ENCODE measurements at places on chromosomes 11 and 22.

DNA sequence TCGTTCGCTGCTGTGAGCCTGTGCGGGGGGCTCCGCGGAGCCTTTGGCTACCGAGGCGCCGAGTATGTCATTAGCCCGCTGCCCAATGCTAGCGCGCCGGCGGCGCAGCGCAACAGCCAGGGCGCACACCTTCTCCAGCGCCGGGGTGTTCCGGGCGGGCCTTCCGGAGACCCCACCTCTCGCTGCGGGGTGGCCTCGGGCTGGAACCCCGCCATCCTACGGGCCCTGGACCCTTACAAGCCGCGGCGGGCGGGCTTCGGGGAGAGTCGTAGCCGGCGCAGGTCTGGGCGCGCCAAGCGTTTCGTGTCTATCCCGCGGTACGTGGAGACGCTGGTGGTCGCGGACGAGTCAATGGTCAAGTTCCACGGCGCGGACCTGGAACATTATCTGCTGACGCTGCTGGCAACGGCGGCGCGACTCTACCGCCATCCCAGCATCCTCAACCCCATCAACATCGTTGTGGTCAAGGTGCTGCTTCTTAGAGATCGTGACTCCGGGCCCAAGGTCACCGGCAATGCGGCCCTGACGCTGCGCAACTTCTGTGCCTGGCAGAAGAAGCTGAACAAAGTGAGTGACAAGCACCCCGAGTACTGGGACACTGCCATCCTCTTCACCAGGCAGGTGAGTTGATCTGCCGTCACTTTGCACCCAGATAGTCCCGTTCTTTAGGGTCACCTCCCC lies 1.0 kb downstream of the ADAMTS15 start:
- DNase-seq, result no peak

DNA sequence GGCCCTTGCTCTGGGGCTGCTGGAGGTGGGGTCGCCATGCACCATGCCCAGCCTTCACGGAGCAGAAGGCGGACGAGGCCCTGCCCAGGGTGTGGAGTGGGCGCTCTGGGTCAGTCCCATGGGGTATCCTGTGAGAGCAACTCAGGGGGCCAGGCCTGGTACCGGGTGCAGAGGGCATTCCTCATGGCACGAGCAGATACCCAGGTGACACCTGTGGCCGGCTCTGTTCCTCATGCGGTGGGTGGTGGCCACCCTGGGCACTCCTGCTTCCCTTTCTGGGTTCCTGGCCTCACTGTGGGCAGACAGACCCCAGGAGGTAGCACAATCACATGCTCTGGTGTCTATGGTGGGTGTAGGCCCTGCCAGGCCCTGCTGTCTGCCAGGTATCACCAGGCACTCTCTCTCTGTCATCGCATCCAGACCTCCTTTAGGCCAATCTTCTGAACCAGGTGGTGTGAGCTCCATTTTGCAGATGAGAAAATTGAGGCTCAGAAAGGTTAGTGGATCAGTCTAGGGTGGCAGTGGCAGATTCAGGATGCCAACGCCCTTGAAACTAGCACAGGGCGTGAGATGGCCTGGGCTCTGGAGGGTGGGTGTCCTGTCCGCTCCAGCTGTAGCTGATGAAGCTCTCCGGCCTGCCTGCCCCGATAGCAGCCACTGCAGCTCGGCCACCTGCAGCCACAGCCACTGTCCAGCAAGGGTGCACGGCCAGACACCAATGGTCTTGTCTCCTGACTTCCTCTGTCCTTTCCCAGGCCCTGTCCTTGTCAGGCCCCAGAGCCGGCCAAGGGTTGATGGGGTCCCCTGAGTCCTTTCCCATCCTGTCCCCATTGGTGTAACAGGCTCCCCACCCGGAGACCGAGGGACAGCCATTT lies 15.1 kb downstream of the DGKZ start:
- DNase-seq, result no peak

DNA sequence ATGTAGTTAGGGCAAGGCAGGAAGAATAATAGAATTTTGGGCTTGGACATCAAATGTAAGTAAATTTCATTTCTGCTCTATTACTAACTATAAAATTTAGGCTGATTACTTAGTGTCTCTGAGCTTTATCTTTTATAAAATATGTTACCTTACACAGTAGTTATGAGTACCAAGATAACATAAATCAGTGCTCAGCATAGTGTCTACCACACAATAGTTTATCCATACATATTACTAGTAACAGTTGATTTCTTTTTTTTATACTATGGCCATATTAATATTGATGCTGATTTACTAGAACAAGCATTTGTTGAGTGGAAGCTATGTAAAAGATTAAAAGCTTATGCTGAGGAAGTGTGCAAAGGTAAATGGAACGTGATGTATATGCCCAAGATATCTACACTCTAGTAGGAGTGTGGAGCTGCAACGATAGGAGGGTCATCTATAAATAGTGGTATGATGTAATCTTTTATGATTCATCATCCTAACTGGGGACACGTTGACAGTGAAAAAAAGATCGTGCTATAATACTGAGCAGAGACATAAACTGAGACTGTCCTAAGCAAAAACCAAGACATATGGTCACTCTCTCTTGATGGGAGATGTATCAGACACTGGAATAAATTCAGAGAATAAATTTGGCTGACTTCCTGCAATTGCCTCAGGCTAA lies 8.7 kb upstream of the SLC5A12 start:
- DNase-seq, result no peak

GRCh38 chr11:112881461-112881860 lies 79.8 kb upstream of the NCAM1 start:
- no peak for DNase-seq

DNA sequence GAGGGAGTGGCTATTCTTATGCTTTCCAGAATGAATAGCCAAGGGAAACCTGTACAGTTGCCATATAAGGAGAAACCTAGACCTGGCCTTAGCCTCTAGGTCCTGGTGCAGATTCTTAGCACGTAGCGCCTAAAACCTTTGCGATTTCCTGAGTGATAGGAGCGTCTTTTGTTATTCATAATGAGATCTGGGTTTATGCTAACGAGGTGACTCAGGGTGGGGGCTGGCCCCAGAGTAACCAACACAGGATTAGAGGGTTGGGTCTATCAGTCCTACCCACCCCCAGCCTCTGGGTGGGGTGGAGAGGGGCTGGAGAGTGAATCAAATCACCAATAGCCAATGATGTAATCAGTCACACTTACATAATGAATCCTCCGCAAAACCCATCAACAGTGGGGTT lies 73.4 kb upstream of the PARVG start:
- DNase-seq, result no peak

GRCh38 chr11:66291706-66292542 lies at the start of gene TMEM151A:
TSS of gene TMEM151A (plus strand) at chr11:66291894. CDS start at chr11:66292014, 120 bp downstream.
- DNase-seq, result no peak

GRCh38 chr11:125304136-125304535 lies 139.6 kb downstream of the PKNOX2 start:
- no peak for DNase-seq

DNA sequence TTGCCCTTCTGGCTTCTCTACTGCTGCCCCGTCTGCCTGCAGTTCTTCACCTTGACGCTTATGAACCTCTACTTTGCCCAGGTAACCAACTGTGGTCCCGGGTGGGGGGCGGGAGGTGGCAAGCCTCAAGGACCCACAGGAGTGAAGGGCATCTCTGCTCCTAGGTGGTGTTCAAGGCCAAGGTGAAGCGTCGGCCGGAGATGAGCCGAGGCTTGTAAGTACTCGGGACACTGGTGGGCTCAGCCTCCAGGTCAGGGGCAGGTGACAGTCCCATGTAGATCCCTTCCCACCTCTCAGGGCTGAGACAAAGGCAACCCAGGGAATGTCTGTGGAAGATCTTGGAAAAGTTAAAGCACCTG lies 1.1 kb downstream of the GPR137 start:
- DNase-seq, result no peak

DNA sequence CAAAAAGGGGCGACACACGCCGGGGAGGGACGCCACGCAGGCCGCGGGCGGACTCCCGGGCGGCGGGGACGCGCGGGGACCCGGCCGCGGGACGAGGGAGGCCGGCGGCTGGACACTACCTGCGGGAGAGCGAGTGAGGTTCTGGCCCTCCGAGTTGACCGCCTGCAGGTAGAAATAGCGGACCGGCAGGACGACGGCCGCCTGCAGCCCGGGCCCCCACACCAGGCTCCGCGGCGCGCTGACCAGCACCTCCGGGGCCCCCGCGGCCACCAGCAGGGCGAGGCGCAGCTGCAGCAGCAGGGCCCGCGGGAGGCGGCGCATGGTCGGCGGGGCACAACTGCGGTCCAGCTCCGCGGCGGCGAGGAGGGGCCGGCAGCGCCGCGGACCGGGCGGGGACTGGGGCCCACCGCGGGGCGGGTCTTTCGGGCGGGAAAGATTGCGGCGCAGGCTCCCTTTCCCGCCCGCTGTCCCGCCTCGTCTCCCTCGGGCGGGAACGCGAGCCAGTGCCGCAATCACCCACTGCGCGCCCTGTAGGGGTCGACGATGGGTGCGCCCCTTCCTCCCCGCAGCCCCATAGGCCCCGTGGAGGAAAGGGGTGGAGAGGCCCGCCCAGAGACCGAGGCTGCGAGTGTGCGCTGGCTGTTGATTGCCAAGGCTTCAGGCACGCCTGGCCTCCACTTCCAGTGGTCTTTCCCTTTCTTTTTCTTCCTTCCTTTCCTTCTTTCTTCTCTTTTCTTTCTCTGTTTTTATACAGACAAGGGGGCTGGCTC lies at the start of gene POGLUT3:
POGLUT3 (minus strand) TSS at position 339 of the 770 bp plus-strand sequence; CDS start at position 321, 18 bp downstream.
- DNase-seq, result no peak

DNA sequence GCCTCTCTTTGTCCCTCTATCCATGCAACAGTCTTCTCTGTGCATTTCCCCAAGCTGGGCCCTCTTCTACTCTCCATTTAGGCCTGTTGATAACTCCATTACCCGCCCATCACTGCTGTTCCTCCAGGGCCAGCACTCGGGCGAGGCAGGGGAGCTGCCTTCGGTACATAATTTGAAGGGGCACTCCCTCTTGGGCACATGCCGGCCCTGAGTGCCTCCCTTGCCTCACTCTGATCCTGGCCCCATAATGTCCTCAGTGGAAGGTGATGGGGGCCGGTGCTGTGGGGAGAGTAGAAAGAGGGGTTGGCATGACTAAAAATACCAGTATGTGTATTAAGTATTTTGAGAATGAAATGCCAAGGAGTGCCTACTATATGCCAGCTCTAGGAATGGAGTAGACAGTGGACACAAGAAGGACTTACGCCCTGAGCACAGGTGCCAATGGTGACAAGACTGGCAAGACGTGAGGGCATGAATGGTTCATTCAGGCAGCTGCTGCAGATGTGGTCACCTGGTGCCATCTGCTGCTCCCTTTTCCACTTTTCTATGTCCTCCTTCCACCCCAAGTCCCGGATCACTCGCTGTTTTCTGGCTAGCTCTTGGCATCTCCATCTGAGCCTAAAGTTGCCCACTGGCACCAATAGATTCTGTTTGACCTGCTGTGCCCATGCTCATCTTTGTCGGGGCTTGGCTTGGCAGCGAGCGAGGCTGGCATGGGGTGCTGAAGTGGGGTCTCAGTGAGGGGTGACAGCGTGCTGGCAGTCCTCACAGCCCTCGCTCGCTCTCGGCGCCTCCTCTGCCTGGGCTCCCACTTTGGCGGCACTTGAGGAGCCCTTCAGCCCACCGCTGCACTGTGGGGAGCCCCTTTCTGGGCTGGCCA lies 22.6 kb downstream of the TMEM218 start:
- DNase-seq, result no peak

DNA sequence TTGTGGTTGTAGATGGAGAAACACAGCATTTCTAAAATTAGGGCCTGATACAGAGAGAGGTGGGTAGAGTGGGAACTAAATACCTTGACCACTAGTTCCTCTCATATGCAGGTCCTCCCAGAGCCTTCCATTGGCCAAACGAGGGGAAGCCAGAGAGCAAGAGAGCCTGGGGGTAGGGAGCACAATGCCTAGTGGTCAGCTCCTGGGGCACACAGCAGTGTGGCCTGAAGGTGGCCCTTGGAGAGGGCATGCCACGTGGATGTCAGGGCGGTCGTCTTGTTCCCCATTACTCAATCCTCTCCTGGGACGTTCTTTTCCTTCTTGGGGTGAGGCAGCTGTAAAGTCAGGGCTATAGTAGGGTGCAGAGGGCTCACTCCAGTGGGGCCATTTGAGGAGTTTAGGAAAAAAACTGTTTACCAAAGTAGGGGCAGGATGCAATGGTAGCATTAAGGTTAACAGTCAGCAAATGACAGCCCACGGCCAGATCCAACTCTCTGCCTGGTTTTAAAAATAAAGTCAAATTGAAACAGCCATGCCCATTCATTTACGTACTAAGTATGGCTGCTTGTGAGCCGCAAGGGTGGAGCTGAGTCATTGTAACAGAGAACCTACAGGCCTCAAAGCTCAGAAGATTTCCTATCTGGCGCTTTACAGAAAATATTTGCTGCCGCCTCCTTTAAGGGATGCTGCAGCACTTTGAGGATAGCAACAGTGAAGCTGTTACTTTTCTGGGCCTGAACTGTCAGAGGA lies 7.6 kb downstream of the MYO18B start:
- DNase-seq, result no peak

GRCh38 chr11:33333816-33334215 lies 76.6 kb downstream of the HIPK3 start:
- no peak for DNase-seq

DNA sequence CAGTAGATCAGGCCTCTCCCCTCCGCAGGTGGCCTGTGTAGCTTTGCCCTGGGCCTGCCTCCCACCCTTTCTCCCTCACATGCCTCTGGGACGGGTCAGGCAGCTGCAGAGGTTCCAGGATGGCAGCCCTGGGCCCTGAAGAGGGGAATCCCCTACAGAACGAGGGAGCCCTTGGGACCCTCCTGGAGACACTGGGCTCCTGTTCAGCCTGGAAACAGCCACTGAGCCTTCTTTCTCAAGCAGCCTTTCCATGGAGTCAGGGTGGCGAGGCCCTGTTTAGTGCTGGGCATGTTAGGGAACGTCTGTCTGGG lies 720.9 kb downstream of the BRD1 start:
- DNase-seq, result no peak

- DNase-seq, result no peak
Observed at GRCh38 chr11:1326435-1327063, 17.1 kb upstream of the TOLLIP start.

GRCh38 chr11:69035150-69035945 lies 13.4 kb upstream of the TPCN2 start:
- DNase-seq, result no peak

- no peak for DNase-seq
Observed at GRCh38 chr22:38919631-38920190, 37.7 kb upstream of the APOBEC3A start.

GRCh38 chr11:94131047-94131717 lies 2.5 kb downstream of the PANX1 start:
- DNase-seq, result no peak
